ENCODE measurements at places on chromosomes 13 and 19.

- no peak for DNase-seq
Measured at GRCh38 chr19:43486412-43486811, 18.1 kb downstream of the PHLDB3 start.

- DNase-seq: no peak
Measured at GRCh38 chr19:19403373-19403901, 2.0 kb upstream of the GATAD2A start.

GRCh38 chr13:47281991-47282390 is 385.1 kb upstream of the HTR2A start:
- DNase-seq: no peak

GRCh38 chr13:113654175-113654560 is 3.8 kb downstream of the ATP4B start:
- DNase-seq: no peak

DNA sequence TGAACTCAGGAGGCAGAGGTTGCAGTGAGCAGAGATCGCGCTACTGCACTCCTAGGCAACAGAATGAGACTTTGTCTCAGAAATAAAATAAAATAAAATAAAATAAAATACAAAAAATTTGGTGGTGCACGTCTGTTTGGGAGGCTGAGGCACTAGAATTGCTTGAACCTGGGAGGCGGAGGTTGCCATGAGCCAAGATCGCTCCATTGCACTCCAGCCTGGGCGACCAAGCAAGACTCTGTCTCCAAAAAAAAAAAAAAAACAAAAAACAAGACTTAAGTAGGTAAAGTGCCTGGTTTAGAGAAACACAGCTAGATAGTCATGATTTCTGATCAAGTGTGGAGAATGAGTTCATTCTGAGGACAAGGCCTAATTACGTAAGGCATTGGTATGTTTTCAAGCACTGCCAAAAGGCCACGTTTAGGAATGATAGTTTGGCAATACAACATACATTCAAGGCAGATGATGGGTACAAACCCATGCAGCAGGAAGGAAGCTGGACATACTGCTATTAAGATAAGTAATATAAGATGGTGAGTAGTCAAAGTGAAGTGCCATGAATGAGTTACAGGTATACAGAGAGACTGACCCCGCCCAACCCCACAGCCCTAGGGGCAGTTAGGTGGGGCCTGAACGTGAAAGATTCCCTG is 4.8 kb upstream of the UCHL3 start:
- no peak for DNase-seq

DNA sequence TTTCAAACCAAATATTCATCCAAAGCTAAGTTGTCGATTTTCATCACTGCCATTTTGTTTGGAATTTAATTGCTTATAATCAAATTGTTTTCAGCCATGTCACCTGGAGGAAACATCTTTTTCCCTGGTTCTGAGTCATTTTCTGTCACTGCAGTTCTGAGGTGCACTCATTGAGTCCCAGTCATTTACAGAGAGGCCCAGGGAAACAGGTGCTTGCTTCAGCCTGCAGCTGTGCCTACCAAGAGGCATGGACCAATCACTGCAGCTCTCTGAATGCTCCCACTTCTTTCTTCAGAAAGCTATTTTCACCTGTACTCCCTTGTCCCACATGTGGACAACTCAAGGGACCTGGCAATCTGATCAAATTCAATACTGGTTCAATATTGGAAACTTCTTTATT is 308.1 kb downstream of the COG6 start:
- DNase-seq: no peak

- DNase-seq: no peak
Measured at GRCh38 chr13:90430127-90430526, 917.4 kb upstream of the MIR17HG start.

GRCh38 chr19:46369817-46370216 is 22.9 kb downstream of the PPP5C start:
- DNase-seq: no peak

- no peak for DNase-seq
Measured at GRCh38 chr19:16104722-16105121, 7.0 kb upstream of the RAB8A start.

DNA sequence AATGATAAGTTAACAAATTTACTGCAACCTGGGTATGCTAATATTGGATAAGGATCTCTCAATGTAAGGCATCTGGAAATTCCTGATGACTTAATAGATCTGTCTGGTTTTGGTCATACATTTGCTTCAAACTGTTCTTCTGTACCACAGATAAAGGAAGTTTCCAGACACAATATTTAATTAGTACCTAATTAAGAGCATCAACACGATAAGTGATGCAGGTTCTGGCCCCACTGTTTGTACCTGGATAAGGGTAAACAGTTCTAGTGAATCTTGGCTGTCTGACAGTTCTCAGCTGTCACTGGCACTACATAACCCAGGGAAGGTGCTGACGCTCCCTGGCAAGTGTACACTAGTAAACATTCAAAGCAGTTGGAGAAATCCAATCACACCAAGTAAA is 165.6 kb downstream of the MZT1 start:
- DNase-seq: no peak

- no peak for DNase-seq
Measured at GRCh38 chr13:110953833-110954532, 39.1 kb upstream of the ANKRD10 start.

DNA sequence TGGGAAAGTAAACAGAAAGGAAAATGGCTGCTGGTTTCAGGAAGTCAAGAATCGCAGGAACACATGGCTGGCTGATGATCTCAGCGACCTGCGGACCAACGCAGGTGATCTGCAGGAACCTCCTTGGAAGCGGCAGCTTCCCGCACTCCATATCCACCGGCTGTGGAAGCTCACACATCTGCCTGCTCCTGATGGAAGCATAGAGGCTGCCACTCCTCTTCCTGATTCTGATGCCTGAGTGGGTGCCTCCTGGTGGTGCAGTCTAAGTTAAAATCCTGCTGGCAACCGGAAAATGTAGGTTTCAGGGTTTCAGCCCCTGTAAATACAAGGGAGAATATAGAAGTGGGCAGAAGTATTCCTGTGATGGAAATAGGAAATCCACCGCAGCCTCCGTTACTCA is 75.5 kb downstream of the TNFSF13B start:
- DNase-seq: no peak

- no peak for DNase-seq
Measured at GRCh38 chr19:1068009-1069001, 1.3 kb downstream of the ARHGAP45 start.

GRCh38 chr19:55032170-55032800 is 5.8 kb downstream of the GP6 start:
- no peak for DNase-seq

- no peak for DNase-seq
Measured at GRCh38 chr13:29624997-29625396, 29.5 kb upstream of the SLC7A1 start.
